ENCODE measurements at places on chromosomes 3 and 15.

- no peak for DNase-seq
These were observed 13.7 kb upstream of the CCR3 start for GRCh38 chr3:46228260-46229242.

GRCh38 chr3:72279631-72280041, 494.7 kb upstream of the PROK2 start:
- DNase-seq: no peak

DNA sequence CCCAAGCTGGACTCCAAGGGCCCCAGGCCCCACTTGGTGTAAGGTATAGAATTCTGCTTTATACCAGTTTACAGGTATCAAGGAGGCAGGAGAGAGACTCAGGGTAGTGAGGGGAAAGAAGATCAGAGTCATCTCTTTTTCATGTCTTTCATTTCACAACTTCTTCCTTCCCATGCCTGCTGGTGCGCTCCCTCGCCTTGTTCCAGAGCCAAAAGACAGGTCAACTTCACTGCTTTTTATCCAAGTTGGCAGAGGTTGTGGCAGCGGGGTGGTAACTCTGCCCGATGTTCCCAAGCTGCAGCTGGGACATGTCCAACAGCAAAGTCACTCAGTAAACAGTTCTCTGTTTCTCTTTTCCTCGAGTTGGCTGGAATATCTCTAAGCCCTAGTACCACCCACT, 86.3 kb upstream of the TCF12 start:
- DNase-seq: no peak

DNA sequence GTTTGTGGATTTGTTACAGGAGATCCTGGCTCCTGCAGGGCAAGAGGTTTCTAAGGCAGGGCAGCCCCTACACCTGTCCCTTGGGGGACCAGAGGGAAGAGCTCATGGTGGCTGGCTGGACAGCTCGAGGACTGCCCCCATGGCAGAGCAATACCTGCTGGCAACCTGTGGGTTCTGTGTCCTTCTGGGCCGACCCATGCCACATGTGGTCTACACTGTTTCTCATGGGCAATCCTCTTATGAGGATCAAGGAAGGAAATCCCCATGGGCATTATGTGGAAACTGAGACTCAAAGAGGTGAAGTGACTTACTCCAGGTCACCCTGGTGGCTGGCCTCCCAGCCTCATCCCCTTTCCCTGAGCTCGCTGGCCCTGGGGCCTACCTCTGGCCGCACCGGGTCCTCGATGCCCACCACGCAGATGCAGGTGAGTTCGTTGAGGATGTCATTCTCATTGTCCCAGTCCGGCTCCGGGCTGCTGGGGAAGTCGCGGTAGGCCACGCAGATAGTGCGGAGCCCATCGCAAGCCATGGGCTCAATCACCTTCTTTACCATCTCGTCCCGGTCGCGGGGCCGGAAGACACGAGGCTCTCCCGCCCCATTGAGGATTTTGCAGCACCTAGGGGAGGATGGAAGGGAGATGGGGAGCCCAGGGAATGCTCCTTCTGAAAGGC, 37.5 kb upstream of the SEC13 start:
- no peak for DNase-seq

DNA sequence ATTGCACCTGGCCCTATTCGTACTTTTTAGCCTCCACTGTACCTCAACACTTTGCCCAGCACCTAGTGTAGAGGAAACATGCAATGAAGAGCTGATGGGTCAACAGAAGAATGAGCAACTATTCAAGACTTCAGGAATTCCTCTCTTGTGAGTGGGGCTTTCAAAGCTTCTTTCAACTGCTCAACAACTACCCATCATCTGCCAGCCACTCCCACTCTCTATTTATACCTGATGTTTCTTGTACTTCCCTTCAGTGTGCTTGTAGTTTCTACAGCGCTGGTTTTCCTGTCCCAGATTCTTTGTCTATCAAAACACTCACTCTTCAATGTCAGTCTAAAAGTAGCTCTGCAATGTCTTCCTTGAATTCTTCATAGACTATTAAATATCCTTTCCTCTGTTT, 168.3 kb upstream of the LPP start:
- no peak for DNase-seq

GRCh38 chr3:115552007-115552406, 71.3 kb upstream of the GAP43 start:
- no peak for DNase-seq

DNA sequence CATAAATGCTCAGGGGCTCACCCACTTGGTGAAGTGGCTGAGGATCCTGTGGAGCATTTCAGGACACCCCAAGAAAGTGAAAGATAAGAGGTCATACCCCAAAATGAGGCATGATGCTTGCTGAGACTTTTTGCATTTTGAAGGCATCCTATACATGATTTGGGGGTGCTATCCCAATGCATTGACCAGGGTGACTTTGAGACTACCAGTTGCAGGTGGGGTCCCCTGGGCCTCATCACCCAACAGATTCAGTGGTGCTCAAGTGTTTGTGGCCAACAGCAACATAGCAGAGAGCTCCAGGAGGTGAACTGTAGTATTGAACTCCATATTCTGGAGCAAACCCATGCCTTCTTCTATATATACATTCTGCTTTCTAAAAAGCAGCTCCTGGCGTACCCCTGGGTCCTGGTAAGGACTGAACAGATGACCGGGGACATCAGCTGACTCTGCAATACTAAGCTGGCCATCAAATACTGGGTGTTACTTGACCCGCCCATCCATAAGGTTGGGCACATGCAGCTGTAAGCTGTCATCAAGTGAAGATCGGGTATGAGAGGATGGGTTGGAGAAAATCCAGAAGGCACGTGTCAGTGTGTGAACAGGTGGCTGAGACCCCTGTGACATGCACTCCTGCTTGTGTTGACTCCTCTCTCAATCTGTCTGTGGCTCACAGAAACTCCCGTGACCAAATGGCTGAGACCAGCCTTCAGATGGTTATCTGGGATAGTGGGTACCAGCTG, 143.3 kb downstream of the KLF13 start:
- no peak for DNase-seq

- DNase-seq: no peak
These were observed 62.5 kb upstream of the LIPC start for GRCh38 chr15:58369261-58369701.

GRCh38 chr15:82943176-82943575, 9.3 kb downstream of the HOMER2 start:
- DNase-seq: no peak

GRCh38 chr3:46027736-46028397, 584 bp upstream of the XCR1 start:
- no peak for DNase-seq

- DNase-seq: no peak
These were observed 143.4 kb downstream of the ANXA2 start for GRCh38 chr15:60254416-60254815.

DNA sequence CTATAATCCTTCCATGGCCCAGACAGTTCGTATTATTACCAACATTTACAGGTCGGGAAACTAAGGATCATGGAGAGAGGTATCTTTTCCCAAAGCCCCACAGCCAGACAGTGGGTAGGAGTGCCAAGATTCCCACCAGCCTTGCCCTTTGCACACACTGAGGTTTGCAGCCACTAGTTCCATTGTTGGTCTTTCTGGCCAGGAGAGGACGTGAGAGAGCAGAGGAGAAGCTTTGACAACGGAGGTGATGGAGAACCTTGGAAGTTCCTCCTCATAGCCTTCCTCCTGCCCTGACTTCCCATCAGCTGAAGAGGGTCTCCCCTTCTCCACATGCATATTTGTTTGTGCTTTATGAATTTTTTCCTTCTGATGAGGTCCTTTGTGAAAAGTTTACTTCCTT, 50.5 kb upstream of the PLCL2 start:
- DNase-seq: no peak

DNA sequence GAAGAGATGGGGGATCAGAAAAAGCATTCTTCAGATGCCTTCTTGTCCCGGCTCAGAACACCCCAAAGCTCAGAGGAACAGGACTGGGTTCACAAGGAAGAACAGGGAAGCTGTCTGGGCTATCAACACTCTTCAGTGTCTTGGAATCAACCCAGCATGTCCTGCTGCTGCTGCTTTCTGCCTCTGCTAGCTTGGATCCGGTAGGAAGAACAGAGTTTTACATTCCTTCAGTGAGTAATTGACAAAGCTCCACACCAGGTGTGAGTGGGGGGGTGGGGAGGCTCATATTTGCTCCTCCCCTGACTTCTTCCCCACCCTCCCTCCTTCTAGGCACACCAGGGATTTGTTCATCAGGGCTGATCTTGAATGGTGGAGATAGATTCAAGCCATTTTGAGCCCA, 13.1 kb upstream of the ETV5 start:
- DNase-seq: no peak

DNA sequence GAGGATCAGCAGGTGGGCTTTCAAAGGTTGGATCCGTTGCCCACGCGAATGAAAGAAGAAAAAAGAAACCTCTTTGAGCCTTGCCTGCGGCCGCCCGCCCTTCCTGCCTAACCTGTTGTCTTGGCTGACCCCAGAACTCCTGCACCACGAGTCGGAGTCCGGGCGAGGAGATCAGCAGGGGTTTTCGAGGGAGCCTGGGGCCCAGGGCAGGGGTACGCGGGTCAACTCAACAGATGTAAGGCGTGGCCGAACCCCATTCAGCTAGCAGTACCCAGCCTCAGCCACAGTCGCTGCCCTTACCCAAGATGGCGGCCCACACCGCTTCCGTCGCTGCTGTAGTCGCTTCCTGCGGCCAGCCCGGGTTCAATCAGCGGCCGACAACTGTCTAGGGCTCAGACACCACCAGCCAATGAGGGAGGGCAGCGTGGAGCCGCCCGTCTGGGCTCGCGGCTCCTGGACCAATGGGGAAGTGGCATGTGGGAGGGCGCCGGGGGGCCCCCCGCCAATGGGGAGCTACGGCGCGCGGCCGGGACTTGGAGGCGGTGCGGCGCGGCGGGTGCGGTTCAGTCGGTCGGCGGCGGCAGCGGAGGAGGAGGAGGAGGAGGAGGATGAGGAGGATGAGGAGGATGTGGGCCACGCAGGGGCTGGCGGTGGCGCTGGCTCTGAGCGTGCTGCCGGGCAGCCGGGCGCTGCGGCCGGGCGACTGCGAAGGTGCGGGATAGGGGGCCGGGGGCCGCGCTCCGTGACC, at the start of gene MANF:
TSS of gene MANF (plus strand) at position 566 of the 748 bp plus-strand sequence. CDS start at position 618, 52 bp downstream.
- DNase-seq: peak; percentile 95

DNA sequence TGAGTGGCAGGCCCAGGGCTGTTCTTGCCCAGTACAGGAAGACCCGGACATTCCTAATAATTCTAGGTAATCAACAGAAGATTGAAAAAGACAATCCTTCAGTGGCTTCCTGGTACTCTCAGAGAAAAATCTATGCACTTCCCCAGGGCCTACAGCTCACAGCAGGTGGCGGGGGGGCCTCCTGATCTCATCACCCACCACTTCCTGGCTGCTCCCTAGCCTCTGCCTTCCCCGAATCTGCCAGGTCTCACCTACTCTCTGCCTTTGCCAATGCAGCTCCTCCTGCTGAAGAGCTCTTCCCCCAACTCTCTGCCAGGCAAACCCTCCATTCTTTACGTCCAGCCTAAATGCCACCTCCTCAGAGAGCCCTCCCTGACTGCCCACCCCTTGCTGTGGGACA, 37.5 kb downstream of the EHD4 start:
- peak; percentile 49 for DNase-seq

- no peak for DNase-seq
These were observed 124.3 kb downstream of the CHCHD6 start for GRCh38 chr3:126828306-126828705.

- DNase-seq: no peak
These were observed 42.1 kb downstream of the EEFSEC start for GRCh38 chr3:128195369-128195768.

GRCh38 chr15:29204369-29204755, 65.3 kb downstream of the NSMCE3 start:
- no peak for DNase-seq

- DNase-seq: no peak
These were observed 76.3 kb upstream of the ARHGEF3 start for GRCh38 chr3:56878074-56878473.

DNA sequence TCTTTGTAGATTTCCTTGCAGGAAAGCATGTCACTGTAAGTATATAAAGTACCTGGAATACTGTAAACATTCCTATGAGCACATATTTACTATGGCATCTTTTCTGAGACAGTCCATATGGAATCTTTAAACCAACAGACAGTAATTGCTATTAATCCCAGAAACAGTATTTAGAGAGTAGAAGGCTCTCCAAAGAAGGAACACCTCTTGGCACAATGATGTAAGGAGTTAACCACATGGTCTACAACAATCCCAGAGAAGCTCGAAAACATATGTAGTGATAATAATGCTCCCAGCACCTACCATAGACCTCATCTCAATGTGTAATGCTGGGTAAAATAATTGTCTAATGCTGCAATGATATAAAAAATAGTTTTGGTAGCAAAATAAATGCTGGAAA, 95.8 kb upstream of the IL12A start:
- DNase-seq: no peak

DNA sequence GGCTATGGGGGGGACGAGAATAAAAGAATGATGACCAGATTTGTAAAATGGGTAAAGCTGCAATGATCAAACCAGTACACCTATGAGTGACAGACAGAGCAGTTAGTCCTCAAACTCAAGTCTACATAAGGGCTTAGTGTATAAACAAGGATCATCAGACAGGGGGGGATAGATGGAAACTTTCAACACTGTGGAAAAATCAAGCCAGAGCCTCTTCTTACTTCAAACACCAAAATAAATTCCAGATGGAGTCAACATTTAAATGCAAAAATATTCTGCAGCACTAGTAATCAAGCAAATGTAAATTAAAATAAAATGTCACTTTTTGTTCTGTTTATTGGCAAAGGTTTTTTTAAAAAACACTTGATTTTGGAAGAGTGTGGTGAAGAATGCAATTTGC, 205.9 kb upstream of the RGMA start:
- DNase-seq: no peak

- no peak for DNase-seq
These were observed 67.1 kb downstream of the MB21D2 start for GRCh38 chr3:192850451-192850981.

GRCh38 chr3:126018995-126019394, 50.0 kb downstream of the ROPN1B start:
- DNase-seq: no peak

GRCh38 chr15:58999694-59000093, 12.2 kb downstream of the RNF111 start:
- DNase-seq: no peak

DNA sequence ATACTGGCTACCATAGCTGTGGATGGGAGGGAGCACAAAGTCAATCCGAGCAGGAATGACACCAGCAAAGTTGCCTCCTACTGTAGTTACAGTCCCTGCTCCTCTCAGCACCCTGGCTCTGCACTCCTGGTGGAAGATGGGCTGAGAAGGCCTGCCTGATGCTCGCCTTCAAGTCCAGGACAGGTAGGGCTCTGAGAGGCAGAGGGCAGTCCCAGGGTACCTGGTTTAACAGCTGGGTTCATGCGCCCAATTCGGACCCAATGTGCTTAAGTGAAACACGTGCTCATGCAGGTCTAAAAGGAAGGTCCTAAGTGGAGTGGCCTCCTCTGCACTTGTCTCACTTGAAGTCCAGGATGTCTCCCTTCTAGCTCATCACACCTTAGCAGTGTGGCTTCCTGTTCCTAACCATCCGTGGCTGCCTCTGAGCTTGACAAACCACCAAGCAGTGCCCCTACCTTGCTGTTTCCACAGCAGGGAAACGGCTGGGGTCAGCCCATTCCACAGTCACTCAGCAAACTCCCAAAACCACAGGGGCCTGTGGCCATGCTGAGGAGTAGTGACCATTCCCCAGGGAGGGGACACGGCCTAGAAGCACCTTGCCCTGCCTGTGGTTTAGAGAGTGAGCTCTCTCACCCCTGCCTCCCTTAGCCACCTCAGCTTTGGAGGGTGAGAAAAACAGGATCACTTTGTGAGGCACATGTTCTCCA, 3.9 kb upstream of the MUSTN1 start:
- no peak for DNase-seq

GRCh38 chr3:40313975-40314860, 4.7 kb downstream of the EIF1B start:
- DNase-seq: no peak
